GM04504 (cell line): ENCODE measurements at places on chromosomes 2 and 18.

GRCh38 chr18:60153376-60153775, 219.2 kb downstream of the MC4R start:
- DNase-seq = no peak

GRCh38 chr2:41966431-41966893, 81.4 kb upstream of the PKDCC start:
- peak; percentile 96 for DNase-seq

DNA sequence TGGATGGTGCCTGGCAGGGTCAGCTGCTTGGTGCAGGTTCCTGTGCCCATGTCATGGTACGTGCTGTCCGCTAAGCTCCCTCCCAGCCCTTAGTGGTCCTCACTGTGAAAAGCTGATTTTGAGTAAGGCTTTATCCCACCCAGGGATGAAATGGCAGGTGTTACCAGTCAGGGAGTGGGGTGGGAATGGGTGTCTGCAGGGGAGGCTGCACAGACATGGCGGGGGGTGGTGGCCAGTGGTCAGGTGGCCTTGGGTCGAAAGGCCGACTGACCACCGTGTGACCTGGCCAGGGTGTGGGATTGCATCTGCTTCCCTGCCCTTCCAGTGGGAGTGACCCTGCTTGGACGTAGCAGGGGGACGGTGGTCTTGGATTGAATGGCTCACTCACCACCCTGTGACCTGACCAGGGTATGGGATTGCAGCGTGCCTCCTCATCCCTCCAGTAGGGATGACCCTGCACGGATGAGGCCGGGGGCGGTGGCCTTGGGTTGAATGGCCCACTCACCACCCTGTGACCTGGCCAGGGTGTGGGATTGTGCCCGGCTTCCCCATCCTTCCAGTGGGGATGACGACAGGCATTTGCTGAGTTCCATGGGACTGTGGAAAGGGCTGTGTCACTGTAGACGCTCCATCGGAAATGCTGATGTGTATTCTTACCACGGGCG, 29.8 kb downstream of the AGAP1 start:
- DNase-seq = no peak

DNA sequence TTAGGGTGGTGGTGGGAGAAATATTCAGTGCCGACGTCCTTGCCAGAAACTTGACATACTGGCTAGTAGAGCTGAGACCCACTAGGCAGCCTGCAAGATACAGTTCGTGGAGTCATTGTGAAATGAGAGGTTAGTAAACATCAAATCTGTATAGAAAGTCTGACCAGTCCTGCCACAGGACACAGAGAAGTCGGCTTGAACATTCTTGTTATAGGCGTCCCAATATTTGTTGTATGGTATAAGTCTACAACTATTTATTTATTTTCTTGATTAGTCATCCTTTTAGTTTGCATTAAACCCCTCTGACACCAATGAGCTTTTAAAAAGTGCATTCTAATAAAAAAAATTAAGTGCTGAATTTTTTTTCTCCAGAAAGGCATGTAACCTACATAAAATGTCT, 265.4 kb downstream of the STK39 start:
- no peak for DNase-seq

- DNase-seq = no peak
These were observed 742 bp downstream of the PXDN start for GRCh38 chr2:1743396-1744150.

DNA sequence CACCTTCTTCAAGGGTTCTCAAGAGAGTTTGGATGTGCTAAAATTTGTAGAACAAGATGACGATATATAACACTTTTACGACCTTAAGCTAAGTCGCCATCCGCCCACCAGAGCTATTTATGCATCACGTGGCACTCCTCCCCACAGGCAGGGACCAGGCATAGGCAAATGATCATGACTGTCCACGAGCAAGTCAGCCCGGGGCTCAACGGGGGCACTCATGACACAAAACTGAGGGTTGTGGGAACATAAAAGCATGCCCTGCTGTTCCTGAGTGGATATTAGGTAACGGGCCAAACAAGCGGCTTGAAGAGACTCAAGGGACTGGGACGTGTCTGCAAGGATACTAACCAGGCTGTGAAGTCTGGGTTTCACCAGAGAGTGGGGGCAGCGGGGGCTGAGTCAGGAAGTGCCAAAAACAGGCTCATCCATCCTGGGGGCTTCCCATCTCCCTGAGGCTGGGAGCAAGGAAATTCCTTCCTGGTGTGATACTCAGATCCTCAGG, 58.1 kb downstream of the FAM178B start:
- DNase-seq = no peak

DNA sequence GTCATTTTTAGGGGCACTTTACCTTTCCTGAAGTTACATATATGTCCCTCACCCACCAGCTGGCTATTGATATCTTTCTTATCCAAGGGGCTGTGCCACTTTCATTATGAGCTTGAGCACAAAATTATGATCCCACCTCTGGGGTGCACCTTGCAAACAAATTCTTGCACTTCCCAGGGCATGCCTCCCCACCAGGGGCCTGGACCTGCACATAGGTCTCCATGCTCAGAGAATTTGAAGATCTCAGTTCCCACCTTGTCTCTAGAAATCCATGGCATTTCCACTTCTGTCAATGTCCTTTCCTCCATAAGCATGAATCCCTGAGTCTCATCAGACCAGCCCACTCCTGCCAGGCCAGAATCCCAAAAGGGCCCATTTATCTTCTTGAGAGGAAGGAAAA, 449.1 kb upstream of the REG3G start:
- no peak for DNase-seq

DNA sequence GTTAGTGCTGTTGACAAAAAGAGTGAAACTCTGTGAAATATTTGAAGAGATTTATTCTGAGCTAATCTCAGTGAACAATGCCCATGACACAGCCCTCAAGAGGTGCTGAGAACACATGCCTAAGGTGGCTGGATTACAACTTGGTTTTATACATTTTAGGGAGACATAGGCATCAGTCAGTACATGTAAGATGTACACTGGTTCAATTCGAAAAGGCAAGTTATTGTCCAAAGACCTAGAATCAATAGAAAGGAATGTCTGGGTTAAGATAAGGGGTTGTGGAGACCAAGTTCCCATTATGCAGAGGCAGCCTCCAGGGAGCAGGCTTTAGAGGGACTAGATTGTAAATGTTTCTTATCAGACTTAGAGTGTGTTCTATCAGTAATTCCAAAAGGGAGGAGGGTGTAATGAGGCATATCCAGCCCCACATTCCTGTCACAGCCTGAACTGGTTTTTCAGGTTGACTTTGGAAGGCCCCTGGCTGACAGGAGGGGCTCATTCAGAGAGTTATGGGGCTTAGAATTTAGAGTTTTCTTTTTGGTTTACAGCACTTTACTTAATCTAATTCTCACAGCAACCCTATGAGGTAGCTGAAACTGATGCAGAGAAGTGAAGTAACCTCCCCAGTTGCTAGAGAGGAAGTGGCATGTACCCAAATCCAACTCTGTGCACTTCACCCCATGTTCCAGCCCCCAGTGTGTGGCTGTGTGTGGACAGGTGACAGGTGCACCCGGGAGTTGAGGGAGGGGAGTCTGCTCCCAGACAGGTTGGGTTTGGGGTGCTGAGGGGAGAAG, 28.3 kb upstream of the ASAP2 start:
- DNase-seq = no peak

- DNase-seq = no peak
These were observed 1.7 kb downstream of the CCBE1 start for GRCh38 chr18:59695551-59695950.

- no peak for DNase-seq
These were observed 66.8 kb upstream of the ATG16L1 start for GRCh38 chr2:233184669-233185068.

DNA sequence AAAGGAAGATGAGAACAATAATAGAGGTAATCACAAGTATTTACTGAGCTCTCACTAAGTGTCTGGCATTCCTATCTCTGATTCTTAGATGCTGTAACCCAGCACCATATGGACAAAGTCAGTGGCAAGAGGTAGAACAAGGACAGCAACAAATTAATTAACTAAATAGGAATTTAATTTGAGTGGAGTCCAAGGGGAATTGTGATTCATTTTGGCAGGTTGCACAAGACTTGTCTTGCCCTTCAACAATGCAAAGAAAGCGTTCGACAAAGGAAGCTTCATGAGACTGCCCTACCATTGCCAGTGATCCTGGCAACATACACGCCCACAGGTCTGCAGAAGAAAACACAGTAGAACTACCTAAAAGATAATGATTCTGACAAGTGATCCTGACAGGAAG, 221.6 kb downstream of the RBM43 start:
- DNase-seq = no peak

GRCh38 chr18:28890791-28891190, 713.9 kb upstream of the CDH2 start:
- no peak for DNase-seq

- no peak for DNase-seq
These were observed 11.8 kb downstream of the PRLH start for GRCh38 chr2:237577956-237578870.

GRCh38 chr2:217645896-217646295, 356.9 kb downstream of the TNS1 start:
- DNase-seq = no peak

DNA sequence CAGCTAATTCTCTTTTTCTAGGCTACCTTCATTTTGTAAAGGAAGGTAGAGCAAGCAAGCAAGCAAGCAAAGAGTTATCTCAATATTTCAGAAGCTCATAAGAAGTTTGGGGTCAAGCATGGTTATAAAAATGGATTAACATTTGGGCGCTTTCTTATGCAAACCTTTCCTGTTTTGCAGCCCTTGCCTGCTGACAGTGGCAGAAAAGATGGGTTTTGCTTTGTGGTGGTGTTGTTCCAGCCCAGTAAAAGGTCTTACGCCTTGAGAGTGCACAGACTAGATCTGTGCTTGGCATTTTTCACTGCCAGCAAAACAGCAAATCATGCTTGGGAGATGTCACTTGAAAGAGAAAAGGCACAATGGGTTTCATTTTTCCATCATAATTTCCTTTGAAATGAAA, 1320.6 kb upstream of the CELF4 start:
- no peak for DNase-seq

- DNase-seq = no peak
These were observed 1.9 kb upstream of the SOX11 start for GRCh38 chr2:5690286-5690685.

DNA sequence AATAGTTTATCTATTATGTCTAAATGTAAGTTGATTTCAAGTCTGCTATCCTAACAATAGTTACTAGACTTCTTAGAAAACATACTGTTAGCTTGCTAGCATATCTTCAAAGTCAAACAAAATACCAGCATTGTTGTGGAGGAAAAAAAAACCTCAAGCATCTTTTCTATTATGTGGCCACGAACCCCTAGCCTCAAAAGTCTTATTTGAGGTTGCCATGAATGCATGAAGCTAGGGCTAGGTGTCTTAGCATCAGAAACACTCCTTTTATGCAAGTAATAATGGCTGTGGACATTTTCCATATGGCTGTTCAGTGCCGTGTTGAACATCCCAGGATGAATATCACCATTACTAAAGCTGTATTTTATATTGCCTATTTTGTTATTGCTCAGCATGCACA, 86.6 kb upstream of the OTX1 start:
- DNase-seq = no peak

GRCh38 chr18:76980663-76981395, 151.8 kb downstream of the MBP start:
- no peak for DNase-seq

- DNase-seq = no peak
These were observed 158.8 kb downstream of the L3MBTL4 start for GRCh38 chr18:6255886-6256285.

DNA sequence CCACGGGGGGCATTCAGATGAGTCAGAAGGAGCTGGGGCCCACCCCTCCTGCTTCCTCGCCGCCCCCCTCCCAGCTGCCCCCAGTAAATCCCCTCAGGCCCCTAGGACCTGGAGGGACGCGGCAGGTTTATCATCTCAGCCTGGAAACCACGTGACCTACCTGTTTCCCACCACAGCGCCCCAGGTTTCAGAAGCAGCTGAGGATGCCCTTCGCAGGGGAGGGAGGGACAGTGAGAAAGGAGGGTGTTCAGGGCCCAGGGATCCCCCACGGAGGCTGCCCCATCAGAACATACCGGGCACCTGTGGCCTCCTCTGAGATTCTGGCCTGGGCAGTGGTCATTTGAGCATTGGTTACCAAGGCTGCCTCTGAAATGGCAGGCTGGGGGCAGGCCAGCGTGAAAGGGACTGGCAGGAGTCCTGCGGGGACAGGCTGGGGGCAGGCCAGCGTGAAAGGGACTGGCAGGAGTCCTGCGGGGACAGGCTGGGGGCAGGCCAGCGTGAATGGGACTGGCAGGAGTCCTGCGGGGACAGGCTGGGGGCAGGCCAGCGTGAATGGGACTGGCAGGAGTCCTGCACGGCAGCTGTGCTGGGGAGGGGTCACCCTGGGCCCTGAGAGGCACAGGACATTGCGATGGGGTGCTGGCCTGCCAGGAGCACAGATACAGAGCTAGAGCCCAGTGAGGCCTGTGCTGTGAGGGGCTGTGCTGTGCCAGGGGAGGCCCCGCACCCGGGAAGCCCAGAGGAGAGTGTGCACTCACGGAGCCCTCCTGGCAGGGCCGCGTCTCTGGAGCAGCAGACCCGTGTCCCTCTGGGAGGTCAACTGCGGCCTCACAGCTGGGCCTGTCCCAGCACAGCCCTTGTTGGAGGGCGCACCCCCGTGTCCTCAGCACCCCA, 1.6 kb downstream of the NEU4 start:
- no peak for DNase-seq

- no peak for DNase-seq
These were observed 63.8 kb downstream of the HAUS1 start for GRCh38 chr18:46167971-46168370.

DNA sequence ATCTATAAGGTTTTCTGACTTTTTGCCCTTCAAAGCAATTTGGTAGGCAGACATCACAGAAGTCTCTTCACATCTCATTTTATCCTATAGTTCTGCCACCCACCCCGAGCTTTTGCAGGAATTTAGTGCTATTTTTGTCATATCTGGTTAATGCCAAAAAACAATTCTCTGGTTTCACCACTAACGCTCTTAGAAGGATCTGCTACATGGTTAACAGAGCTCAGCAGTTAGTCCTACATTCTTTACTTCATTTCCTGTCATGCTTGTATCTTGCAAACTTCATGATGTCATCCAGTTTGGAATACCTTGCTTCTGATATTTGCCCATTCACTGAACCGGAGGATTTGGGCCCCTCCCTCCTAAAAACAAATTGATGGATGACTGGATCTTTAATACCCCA, 116.8 kb upstream of the SERPINE2 start:
- no peak for DNase-seq

DNA sequence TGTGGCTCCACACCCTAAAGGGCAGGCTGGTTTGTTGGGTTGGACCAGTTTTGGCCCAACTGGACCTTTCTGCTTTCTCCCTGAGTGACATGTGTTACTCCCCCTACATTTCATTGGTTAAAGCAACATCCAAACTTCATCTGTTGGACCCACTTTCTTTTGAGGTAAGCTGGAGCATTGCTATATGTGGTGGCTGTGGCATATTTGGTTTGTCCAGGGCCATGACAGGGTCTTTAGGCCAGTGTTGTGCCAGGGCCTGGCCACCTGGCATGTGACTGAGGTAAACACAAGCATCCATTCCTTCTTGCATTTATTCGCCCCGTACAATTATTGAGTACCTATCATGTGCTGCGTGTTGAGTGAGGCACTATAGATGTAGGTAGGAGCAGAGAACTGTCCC, 36.8 kb upstream of the MARCO start:
- no peak for DNase-seq
